ENCODE measurements at places on chromosomes 7 and 10.

DNA sequence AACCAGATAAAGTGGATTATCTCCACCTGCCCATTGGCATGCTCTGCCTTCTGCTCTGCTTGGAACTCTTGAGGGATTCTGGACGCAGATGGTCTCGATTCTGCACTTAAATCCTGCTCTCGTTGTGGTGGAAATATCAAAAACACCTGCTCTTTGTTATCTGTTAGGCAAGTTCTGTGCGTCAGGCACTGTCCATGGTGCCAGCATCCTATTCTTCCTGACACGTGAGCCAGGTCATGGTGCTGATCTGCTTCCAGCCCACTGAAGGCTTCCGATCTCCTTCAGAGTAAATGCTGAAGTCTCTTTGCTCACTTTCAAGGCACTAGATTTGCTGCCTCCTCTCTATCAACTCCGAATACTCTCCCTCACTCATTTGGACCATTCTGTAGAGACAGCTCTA lies 505.6 kb downstream of the HTR7 start:
- H3K4me3 ChIP-seq = no peak overlapping the region
- H3K4me1 ChIP-seq = no peaks in the 10 kb centered on the region
- H3K27ac ChIP-seq = no peak overlapping the region
- H3K27me3 ChIP-seq = no peaks in the 10 kb centered on the region

DNA sequence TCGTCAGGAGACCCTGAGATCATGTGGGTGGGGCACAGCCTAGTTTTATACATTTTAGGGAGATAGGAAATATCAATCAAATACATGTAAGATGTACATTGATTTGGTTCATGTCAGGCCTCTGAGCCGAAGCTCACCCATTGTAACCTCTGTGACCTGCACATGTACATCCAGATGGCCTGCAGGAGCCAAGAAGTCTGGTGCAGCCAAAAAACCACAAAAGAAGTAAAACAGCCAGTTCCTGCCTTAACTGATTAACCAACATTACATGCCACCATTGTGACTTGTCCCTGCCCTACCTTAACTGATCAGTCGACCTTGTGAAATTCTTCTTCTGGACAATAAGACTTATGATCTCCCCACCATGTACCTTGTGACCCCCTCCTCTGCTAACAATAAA lies 16.0 kb upstream of the LRRC61 start:
- DNase-seq = no peak
- H3K27me3 ChIP-seq = no peaks in the 10 kb centered on the region
- no peaks in the 10 kb centered on the region for H3K4me1 ChIP-seq
- no peak overlapping the region for H3K4me3 ChIP-seq
- H3K27ac ChIP-seq = no peak overlapping the region

GRCh38 chr10:113665806-113666354 lies 2.0 kb upstream of the NRAP start:
- H3K36me3 ChIP-seq = no peaks in the 10 kb centered on the region
- no peaks in the 10 kb centered on the region for H3K4me1 ChIP-seq
- H3K4me3 ChIP-seq = no peak overlapping the region
- no peak overlapping the region for H3K27ac ChIP-seq

DNA sequence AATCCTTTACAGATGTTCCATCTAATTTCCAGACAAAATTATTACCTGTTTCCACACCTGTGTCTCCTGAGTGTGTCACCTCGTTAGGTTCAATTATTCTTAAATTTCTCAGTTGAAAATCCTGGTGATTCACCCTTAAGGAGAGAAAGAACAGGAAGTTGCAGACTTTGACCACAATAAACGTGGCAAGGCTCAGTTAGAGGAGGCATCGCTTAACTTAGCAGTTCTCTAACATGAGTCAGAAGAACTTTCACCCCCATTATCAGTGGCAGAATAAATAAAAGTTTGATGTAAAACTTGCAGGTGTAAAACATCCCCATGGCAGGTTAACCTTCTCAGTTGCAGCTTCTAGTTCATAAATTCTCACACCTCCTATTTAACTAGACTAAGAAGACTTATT lies 8.3 kb downstream of the XPNPEP1 start:
- no peak overlapping the region for H3K27ac ChIP-seq
- no peak for DNase-seq
- peaks cover 2% of the 10 kb centered on the region for H3K4me1 ChIP-seq
- H3K4me3 ChIP-seq = no peak overlapping the region
- no peaks in the 10 kb centered on the region for H3K36me3 ChIP-seq

- no peaks in the 10 kb centered on the region for H3K36me3 ChIP-seq
- no peaks in the 10 kb centered on the region for H3K27me3 ChIP-seq
- H3K4me1 ChIP-seq = no peaks in the 10 kb centered on the region
- no peak overlapping the region for H3K4me3 ChIP-seq
These were observed 43.5 kb upstream of the ZRANB1 start for GRCh38 chr10:124898471-124898870.

DNA sequence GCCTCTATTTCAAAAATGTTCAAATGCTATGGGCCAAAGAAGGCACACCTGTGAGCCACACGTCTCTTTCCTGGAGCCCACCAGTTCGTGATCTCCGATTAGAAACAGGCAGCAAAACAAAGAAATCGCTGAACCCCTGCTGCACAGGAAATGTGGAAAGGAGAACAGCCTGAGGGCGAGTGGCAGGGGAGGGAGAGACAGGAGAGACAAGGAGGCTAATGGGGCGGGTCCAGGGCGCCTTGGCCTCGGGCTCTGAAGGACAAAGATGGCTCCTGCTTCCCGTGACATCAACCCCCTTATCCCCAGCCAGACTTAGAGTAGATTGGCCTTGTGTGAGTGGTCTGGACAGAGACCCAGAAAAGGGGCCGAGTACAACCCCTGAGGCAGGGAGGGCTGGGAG lies 62.4 kb upstream of the DOCK1 start:
- DNase-seq = no peak
- no peak overlapping the region for H3K27ac ChIP-seq
- no peaks in the 10 kb centered on the region for H3K36me3 ChIP-seq
- H3K27me3 ChIP-seq = peaks cover 2% of the 10 kb centered on the region

DNA sequence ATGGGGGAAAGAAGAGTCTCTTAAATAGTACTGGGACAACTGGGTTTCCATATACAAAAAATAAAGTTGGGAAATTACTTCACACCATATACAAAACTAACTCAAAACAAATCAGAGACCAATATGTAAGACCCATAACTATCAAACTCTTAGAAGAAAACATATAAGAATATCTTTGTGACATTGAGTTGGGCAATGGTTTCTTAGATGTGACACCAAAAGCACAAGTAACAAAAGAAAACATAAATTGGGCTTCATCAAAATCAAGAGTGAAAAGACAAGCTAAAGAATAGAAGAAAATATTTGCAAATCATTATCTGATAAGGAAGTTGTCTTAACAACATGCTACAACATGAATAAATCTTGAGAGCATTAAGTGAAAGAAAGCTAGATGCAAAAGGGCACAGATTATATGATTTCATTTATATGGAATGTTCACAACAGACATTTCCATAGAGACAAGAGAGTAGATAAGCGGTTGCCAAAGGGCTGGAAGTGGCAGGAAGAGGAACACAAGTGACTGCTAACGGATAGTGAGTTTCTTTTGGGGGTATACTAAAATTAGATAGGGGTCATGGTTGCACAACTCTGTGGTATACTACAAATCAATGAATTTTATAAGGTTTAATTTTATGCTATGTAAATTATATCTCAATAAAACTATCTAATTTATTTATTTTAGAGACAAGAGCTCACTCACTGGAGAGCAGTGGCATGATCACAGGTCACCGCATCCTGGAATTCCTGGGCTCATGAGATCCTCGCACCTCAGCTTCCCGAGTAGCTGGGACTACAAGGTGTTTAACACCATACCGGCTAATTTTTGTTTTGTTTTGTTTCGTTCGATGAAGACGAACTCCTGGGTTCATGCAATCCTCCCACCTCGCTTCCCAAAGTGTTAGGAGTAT lies 35.4 kb downstream of the JMJD1C start:
- H3K36me3 ChIP-seq = no peaks in the 10 kb centered on the region
- H3K4me3 ChIP-seq = no peak overlapping the region
- H3K4me1 ChIP-seq = peaks cover 6% of the 10 kb centered on the region
- no peak for DNase-seq

Data from H1 (cell line).